ENCODE measurements at places on chromosomes 4 and X.

DNA sequence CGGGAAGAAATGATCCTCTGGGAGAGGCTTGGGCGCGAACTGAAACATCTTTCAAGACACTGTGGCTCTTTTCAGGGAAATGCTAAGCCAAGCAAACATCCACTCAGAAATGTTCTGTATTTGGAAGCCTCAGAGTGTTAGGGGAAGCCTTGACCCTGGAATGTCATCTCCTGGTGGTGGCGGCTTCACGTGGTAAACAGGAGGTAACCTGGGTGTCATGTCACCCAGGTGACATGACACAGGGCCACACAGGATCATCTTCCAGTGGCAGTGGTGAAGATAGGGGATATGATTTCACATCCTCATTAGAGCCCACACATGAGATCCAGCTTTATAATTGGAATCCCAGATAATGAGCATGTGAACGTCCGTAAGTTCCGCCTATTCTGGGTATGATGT lies 140.0 kb downstream of the TBL1X start:
- DNase-seq: no peak

DNA sequence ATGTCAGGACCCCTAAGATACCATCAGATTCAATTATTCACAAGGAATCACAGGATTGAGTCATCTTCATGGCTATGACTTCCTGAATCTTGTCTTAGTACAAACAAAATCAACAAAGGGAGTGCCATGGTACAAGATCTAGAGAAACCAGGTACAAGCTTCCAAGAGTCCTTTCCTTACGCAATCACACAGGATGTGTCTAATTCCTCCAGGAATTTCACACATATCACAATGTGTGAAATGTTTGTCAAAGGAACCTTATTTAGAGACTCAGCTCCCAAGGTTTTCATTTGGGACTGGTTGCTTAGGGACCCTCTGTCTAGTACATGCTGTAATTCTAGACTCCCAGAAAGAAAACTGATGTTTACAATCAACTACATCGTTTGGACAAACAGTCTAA lies 83.0 kb downstream of the MAB21L2 start:
- no peak for DNase-seq

DNA sequence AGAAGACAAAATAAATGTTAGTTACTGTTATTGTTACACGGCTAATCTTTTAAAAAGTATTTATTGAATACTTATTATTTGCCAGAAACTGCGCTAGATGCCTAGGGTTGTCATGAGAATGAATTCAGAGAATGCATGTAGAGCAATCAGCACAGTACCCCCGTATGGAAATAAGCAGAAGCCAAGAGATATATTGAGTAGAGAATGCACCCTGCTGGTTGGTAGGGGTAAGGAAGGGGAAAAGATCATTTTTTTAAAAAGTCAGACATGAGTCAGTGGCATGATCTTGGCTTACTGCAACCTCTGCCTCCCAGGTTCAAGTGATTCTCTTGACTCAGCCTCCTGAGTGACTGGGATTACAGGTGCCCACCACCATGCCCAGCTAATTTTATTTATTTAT lies 13.1 kb upstream of the DRP2 start:
- DNase-seq: no peak

DNA sequence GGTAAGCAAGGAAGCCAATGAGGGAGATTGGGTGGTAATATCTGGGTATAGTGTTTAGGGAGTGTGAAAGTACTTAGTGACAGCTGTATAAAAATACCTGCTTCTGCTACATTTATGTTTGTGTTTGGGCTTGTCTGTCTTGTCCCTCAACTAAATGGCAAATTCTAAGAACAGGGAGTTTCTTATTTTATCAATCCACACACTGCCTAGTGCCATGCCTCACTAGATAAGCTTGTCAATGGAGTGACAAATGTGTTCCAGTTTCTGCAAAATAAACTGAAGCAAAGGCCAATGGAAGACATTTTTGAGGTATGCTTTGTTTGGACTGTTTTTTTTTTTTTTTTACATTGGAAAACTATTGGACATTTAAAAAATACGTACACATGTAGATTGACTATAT lies 418.0 kb downstream of the SH2D1A start:
- no peak for DNase-seq

GRCh38 chr4:72295966-72296557 lies 264.3 kb downstream of the NPFFR2 start:
- no peak for DNase-seq

GRCh38 chr4:89403826-89404225 lies 96.2 kb upstream of the GPRIN3 start:
- DNase-seq: no peak

DNA sequence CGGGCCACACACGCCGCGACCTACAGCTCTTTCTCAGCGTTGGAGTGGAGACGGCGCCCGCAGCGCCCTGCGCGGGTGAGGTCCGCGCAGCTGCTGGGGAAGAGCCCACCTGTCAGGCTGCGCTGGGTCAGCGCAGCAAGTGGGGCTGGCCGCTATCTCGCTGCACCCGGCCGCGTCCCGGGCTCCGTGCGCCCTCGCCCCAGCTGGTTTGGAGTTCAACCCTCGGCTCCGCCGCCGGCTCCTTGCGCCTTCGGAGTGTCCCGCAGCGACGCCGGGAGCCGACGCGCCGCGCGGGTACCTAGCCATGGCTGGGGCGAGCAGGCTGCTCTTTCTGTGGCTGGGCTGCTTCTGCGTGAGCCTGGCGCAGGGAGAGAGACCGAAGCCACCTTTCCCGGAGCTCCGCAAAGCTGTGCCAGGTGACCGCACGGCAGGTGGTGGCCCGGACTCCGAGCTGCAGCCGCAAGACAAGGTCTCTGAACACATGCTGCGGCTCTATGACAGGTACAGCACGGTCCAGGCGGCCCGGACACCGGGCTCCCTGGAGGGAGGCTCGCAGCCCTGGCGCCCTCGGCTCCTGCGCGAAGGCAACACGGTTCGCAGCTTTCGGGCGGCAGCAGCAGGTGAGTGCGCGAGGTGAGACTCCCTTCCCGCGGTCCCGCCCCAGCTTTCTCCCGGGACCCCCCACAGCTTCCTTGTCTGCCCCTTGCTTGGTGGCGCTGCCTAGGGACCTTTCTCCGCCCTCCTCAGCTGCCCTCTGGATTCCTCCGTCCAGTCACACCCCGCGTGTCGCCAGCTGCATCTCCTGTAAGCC lies 678 bp downstream of the BMP3 start:
- no peak for DNase-seq

DNA sequence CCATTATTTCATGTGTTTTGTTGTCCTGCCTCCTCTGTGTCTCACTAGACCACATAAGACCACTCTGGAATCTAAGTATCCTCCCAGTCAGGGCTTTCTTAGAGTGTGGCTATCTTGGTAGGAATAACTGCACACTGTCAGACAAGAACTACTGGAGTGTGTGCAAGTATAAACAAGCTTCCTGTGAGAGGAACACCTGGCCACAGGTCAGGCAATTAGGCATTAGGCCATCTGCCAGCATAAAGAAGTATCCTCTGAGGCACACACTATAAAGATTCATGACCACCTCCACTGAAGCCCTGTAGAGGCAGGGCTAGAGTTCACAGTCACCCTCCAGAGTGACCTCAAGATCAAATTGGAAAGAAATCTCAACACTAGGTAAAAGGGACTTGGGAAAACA lies 507.0 kb upstream of the PABPC4L start:
- DNase-seq: no peak

- no peak for DNase-seq
Observed at GRCh38 chrX:42459735-42460134, 318.2 kb downstream of the PPP1R2C start.

- no peak for DNase-seq
Observed at GRCh38 chrX:27915617-27916016, 65.6 kb downstream of the DCAF8L1 start.

DNA sequence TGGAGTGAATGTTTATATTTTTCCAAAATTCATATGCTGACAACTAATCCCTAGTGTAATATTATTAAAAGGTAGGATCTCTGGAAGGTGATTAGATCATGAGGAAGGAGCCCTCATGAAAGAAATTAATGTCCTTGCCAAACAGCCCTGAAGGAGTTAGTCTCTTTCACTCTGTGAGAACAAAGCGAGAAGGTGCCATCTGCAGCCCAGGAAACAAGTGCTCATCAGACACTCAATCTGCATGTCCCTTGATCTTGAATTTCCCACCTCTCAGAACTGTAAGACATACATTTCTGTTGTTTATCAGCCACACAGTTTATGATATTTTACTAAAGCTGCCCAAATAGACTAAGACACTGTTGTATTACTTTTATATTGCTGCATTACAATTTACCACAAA lies 1283.4 kb downstream of the PCDH7 start:
- DNase-seq: no peak

All from stimulated activated CD8-positive, alpha-beta memory T cell treated with anti-CD3 and anti-CD28 coated beads, Interleukin-4, amount 100 ng/mL, for 1 hour (primary cell).